Central memory CD4-positive, alpha-beta T cell (primary cell): ENCODE measurements at places on chromosomes 4 and X.

GRCh38 chr4:156774422-156774821, 197.2 kb downstream of the PDGFC start:
- no peak for DNase-seq

GRCh38 chr4:165184220-165184619, 23.1 kb upstream of the KLHL2 start:
- no peak for DNase-seq

DNA sequence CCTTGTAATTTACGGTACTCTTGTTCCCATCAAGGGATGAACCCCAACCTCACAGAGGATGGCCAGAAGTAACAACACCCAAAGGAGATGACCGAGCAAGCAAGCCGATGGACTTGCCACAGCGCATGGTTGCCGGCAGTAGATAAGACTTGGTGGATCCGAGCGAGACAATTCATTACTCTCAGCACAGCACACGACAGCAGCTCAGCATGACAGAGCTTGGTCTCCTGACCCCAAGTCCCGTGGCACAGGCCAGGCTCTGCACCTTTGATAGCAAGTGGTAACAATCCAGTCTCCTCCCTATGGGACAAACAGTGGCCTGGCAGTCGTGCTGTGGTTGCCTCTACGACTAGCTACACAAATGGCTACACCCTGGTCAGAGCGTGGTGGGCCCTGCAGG, 26.3 kb downstream of the RWDD4 start:
- no peak for DNase-seq

- no peak for DNase-seq
Observed at GRCh38 chr4:115851918-115852766, 738.7 kb upstream of the NDST4 start.

DNA sequence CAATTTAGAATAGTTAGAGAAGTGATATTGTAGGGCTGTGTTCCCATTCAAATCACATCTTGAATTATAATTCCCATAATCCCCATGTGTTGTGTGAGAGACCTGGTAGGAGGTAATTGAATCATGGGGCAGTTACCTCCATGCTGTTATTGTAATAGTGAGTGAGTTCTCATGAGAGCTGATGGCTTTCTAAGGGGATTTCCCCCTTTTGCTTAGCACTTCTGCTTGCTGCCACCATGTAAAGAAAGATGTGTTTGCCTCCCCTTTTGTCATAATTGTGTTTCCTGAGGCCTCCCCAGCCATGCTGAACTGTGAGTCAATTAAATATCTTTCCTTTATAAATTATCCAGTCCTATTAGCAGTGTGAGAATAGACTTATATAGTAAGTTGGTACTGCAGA, 53.2 kb downstream of the LPAR4 start:
- DNase-seq = no peak

- DNase-seq = no peak
Observed at GRCh38 chrX:39907964-39908661, 189.6 kb downstream of the BCOR start.

DNA sequence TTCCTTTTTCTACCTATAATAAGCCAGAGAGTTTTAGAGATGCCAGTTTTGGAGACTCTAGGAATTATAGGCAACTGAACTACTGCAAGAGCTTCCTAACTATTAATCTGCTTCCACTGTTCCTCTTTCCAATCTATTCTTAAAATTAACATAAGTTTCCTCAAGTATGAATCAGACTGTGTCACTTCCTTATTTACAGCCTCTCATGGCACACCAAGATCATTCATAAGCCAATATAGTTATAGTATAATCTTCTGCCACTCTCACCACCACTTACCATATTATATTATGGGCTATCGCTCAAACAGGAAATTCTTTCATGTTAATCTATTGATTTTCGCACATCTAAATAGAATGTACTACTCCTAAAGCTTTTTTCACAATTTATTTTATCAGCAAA, 383.5 kb downstream of the STPG2 start:
- DNase-seq = no peak

GRCh38 chrX:129956145-129956544, 26.3 kb upstream of the BCORL1 start:
- no peak for DNase-seq

- no peak for DNase-seq
Observed at GRCh38 chr4:78592088-78592783, 40.7 kb downstream of the ANXA3 start.

GRCh38 chr4:138223231-138223910, 18.8 kb downstream of the SLC7A11 start:
- DNase-seq = no peak

- DNase-seq = no peak
Observed at GRCh38 chr4:187910741-187911140, 84.8 kb upstream of the ZFP42 start.

- no peak for DNase-seq
Observed at GRCh38 chr4:96205143-96205936, 365.4 kb downstream of the PDHA2 start.

DNA sequence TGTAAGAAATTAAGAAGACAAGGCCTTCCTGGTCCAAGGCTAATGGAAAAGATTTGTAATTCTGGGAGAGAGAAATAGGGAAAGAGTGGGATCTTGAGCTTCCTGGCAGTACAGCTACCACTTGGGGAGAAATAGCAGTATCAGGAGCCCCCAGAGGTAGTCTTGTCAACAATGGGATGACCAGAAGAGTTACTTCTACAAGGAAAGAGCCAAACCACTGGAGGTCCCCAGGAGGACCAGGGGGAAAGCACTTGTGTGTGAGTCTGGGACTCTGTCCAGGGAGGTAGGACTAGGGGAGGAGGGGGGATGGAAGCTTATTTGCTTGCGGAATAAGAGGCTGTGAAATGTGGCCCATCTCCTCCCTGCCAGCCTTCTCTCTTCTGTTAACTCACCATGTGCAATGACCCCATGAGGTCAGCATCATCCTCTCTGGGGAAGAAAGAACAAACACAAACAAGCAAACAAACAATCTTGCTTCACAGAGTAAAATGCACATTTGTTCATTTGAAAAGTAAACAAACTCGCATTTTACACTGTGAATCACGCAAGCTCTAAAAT, 160.1 kb downstream of the STK32B start:
- DNase-seq = no peak

DNA sequence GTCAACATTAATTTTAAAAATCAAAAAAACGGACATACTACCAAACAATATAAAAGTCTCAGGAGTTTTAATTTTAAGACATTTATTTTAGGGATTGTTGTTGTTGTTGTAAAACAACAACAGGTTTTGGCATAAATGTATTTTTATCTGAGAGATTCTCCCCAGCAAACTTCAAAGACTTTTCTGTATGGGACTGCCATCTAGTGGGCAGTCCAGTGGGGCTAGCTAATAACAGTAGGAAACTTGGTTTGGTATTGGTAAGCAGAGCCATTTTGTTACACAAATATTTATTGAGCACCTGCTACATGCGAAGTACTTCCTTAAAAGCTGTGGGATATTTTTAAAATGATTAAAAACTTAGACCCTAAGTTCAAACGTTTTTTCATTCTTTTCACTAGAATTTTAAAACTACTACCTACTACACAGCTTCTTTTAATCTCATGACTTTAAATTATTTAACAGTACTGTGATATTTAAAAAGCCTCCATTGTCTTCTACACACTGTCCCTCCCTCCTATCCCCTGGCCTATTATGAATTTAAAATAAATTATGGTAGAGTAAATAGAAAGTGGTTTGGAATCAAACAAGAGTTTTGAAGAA, 1028.4 kb upstream of the INTU start:
- DNase-seq = no peak

GRCh38 chrX:47296766-47297365, 64.1 kb downstream of the USP11 start:
- DNase-seq = no peak

GRCh38 chr4:98343626-98344025, 82.4 kb downstream of the RAP1GDS1 start:
- DNase-seq = no peak

DNA sequence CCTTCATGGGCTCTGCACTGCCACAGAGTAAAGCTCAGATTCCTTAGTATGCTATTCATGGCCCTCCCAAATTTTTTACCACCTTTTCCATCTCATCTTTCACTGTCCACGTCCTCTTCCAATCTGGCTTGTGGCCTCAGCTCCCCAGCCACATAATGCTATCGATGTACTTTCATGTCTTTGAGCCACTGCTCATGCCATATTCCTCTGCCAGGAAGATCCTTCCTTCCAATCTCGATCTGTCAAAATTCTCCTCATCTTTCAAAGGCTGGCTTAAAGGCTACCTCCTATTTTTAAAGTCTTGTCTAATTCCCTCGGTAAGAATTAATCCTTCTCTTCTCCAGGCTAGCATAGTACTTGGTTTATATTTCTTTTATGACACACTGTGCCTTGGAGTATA, 233.3 kb upstream of the GPC4 start:
- DNase-seq = no peak

DNA sequence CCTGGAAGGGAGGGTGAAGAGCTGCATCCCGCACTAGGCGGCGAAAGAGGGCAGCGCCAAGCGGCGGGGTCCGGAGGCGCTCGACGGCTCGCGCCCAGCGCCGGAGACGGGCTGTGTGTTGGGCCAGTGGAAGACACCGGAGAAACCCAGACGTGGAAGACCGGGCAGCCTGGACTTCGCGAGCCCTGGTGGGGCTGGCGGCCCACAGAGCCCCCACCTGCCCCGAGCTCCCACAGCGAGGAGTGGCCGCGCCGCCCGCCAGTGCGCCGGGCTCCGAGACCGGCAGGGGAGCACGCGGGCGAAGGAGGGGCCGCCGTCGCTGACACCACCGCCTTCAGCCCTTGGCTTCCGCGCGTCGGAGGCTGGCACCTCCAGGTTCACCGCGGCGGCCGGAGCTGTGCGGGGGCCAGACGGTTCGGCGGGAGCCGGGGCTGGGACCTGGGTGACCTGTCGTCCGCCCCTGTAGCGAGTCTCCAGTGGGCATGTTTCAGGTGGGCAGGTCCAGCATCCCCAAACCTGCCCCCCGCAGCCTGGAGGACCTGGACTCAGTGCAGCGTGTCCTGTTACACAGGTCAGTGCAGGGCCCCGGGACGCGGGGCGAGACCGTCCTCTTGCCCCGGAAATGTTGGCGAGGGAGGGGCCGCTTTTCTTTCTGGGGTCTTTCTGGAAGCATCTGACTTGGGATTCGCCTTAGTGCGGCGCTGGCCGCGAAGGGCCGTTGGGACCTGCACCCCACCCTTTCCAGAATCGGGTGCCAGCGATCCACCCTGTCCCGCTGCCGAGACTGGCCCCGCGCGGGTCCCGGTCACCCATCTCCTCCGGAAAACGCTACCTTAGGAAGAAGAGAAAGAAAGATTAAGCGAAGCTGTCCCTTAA, 9.6 kb upstream of the INTU start:
- no peak for DNase-seq

DNA sequence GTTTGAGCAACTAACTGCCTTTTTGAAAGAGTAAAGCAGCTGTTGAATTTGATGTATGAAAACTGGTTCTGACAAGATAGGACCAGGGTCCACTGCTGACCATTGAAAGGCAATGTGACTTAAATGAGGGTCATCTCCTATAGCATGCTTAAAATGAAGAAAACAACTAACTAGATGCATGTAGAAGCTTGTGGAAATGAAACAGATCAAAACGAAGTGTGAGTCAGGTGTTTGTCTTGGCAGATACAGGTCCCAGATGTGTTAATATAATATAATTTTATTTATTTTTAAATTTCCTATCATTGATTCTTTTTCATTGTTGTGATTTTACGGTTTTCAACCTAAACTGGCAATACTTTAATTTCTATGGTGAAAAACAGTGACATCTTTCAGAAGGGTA, 83.6 kb downstream of the ATOH1 start:
- no peak for DNase-seq

- DNase-seq = no peak
Observed at GRCh38 chrX:20517565-20517964, 250.9 kb upstream of the RPS6KA3 start.

- no peak for DNase-seq
Observed at GRCh38 chrX:108091878-108092291, 307 bp downstream of the ATG4A start.

DNA sequence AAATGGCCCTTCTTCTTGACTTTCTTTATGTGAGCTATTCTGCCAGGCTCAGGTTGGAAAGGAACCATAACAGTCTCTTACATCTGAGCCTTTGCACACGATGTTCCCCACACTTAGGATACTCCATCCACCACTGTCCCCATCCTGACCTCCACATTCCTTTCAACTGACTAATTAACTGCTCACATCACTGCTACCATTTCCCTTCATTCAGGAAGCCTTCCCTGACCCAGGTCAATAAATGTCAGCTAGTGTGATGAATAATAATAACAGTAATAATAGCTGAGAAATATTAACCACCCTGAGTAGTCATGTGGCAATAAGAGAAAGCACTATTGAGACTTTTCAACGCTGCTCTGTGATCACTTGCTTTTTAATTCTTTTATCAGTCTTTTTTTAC, 291.7 kb downstream of the KCNIP4 start:
- no peak for DNase-seq

- DNase-seq = no peak
Observed at GRCh38 chr4:71081192-71081591, 87.7 kb downstream of the DCK start.

DNA sequence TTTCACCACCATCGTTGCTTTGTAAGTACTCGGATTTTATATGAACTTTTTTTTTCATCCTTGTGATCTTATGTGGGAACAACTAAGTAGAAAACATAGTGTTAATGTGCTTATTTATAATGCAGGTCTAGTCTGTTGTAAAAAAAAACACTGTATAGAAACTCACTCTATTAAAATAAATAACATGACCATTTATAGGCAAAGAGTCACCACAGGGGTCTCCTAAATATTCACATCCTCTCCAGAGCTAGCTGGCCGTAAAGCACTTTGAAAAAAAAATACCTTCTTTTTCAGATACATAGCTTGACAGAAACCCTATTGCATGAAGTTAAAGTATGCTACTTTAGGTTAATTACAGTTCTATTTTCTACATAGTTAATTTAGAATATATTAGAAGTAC, 11.2 kb downstream of the TMEM184C start:
- DNase-seq = no peak

- DNase-seq = no peak
Observed at GRCh38 chr4:176810481-176811249, 17.9 kb upstream of the VEGFC start.
